Mesothelial cell of epicardium (in vitro differentiated cells): ENCODE measurements at places on chromosomes 3 and 15.

DNA sequence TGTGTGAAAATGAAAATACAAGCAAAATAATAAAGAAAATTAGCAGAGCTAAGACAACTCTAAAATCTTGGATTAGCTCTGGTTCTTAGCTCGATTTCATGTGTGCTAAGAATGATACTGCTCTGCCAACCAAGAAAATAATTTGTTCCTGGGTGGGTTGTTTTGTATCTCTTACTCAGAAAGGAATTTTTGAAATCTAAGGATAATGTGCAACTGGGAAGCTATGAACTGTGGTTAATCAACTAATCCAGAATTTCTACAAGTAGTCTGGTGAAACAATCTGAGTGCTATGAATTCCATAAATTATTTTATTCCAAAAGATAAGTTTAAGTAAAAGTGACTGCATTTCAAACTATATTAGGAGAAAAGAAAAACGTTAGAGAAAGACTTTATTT lies 92.0 kb downstream of the TFDP2 start:
- DNase-seq: no peak

DNA sequence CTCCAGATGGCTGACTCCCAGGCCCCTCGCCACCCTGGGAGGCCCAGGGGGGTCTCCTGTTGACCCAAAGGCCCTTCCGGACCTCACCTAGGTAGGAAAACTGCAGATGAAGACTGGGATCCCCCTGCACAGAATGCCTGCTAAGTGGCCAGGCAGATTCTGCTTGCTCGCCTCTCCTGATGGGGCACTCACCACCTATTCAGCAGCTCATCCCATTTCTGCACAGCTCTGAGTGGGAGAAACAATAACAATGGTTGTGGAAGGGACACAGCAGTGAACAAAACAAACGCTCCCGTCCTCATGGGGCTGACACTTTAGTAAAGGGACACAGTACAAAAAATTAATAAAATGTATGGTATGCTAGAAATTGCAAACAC lies 24.9 kb upstream of the FGD5 start:
- no peak for DNase-seq

DNA sequence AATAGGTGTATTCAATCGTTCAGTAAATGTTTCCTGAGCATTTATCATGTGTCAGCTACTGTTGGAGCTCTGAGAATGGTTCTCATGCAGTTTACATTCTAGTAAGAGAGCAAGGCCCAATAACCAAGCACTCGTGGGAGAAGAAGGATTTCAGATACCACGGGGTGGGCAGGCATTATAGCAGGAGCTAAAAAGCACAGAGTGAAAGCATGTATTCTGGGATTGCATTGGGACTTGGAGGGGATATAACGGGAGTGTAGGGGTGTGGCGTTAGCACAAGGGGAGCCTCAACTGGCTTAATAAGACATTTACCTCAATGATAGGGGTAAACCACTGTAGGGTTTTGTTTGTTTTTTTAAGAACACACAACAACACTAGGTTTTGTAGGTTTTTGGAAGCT lies 1.6 kb upstream of the SIAH2 start:
- no peak for DNase-seq

DNA sequence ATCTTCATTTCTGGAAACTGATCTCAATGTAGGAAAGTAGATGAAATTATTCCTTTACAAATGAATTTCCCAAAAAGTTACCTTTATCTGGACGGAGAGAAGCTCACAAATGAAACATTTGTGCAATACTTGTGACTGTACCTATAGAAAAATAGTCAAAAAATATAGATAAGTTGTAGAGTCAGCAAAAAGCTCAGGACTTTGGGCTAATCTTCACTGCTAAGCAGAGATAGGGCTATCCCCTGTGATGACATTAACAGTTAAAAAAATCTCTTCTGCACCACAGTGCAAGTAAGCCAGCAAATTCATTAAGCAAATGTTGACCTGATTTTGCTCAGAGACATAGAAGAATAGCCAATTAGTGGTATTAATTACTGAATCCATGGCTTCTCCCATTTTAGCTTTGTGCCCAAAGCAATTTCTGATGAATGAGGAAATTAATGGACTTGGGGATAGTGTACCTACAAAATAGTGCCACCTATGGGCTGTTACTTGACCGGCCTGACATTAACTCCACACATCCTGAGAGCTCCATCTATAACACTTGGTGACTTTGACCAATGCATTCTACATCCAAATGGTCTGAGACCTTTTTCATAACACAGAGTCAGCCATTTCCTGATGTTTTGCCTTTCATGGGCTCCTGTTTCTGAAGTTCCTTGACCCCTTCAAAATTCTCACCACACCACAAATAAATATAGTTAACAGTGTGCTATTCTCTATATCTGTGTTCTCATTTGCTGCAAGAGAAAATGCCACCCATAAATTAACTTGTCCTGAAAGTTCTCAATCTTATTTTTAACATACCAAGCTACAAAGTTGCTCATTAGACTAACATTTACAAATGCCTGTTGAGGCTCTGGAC lies 105.0 kb downstream of the SSR3 start:
- DNase-seq: no peak

DNA sequence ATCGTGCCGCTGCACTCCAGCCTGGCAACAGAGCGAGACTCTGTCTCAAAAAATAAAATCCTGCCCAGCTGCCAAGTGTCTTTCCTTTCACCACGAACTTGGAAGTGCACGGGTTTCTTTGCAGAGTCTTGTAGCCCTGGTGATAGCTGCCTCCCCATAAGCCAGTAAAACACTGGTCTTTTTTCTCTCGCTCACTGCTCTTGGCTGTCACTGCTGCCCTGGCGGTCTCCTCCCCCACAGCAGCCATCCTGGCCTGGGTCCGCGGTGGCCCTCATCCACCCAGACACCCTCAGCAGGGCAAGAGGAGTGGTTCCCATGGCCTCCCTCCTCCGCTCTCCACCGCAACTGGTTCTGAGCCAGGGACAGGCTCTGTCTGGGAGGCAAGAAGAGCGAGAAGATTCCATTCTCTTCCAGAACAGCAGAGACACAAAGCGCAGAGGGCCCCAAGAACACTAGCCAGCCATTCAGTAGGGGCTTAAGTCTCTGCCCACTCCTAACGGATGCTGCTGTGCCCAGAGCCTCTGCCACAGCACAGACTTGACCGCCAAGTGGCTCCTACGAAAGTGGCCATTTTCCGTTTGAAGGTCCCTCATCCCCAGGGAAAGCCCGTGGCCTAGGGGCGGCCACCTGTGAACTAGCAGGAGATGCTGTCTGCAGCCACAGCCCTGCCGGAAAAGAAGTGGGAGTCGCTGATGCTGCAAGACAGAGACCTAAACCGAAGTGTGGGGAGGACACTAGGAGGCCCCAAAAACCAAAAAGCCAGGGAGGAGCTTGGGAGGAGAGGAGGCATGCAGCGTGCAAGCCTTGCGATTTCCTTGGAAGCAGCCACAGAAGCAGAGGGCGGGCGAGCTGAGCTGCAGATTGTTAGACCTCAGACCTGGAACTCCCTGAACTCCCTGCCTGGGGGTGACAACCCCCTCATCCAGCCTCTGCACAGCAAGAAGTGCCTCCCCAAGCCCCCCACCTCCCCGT lies 44.1 kb downstream of the KLHL25 start:
- no peak for DNase-seq

DNA sequence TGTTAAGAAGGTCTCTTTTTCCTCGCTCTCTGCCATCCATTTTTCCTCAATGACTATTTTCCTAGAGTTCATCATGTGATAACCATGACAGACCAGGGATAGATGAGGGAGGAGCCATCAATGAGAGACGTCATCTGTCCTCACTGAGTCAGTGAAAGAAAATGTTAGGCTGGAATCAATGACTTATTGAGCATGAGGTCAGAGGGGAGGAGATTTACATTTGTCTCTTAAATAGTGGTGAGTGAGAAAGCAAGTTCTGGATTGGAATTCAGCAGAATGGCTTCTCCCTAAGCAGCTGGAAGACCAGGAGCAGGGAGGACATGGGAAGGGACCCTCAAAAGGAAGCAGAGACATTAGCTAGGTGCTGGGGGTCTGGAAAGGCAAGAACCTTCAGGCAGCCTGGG lies 28.2 kb upstream of the USP3 start:
- no peak for DNase-seq

- no peak for DNase-seq
These were observed 424 bp downstream of the HAUS2 start for GRCh38 chr15:42549032-42549491.

- DNase-seq: peak; percentile 94
These were observed at the start of gene RPL14 for GRCh38 chr3:40456940-40457823. TSS of gene RPL14 (plus strand) at chr3:40457339. CDS start at chr3:40457472, 133 bp downstream.

GRCh38 chr3:39419742-39420315 lies 13.3 kb downstream of the RPSA start:
- DNase-seq: no peak
